ENCODE measurements at places on chromosomes 2 and 18.
A peak's percentile ranks its signal among the peaks of the same experiment; 100 is the strongest.

- no peak for DNase-seq
Observed at GRCh38 chr2:219633276-219634065, 6.0 kb downstream of the SLC4A3 start.

DNA sequence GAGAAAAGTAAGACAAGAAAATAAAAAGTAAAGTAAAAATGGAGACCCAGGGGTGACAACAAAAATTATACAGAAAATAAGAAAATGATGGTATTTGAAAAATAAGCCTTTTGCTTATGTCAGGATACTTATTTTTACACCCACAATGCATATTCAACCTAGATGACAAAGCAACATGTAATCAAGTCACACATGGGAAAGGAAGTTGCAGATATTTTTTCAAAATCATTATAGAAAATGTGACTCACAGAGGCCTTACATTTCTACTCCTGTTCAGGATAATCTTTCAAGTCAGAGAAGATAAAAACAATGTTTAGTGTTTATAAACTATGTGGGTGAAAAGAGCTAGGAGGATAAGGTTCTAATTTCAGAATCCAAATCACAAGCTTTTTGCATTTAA is 275.3 kb upstream of the UBE2E3 start:
- DNase-seq = no peak

- no peak for DNase-seq
Observed at GRCh38 chr2:55430211-55430975, 10.7 kb upstream of the CCDC88A start.

GRCh38 chr18:75728621-75729020 is 301.1 kb upstream of the SMIM21 start:
- DNase-seq = no peak

DNA sequence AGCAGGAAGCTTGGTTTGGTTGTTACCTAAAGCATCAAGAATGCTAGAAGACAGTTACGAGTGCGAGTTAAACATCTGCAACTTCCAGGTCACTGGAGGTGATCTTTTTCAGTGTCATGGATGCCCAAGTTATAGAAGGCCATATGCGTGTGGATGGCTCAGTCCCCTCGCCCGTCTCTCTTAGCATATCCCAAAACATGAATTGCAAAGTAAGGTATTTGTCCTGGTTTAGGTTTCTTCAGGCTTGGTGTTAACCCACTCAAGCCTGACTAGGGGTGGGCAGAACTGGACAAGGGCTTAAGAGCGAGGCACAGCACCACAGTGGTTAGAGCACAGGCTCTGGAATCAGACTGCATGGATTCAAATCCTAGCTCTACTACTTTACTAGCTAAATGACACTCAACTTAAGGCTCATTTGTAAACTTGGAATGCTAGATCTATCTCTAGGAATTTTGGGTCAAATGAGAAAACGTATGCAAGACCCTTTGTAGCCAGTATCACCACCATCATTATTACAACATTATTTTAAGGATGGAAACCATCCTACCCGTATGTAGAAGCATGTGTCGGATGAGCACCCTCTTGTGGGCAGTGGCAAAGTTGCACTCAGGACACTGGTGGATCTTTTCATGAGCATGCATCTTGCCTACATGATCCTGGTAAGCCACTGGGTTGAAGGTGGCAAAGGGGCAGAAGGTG is 11.2 kb downstream of the ZNF142 start:
- DNase-seq = peak; percentile 9

DNA sequence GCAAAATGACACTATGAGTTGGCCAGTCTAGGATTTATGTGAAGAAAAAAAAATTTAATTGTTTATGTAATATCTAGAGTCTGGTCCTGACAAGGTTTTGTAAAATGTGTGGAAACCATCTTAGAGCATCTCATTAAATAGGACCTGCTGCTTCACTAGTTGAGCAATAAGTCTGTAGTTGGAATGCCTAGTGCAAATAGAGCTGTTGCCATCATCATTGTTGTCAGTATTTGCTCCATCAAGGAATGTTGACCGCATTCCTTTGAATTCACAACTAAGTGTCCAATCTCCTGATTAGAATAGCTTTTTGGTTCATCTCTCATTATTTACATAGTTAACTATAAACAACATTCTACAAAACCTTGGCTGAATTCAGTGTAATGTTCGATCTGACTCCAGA is 32.2 kb upstream of the RPE start:
- no peak for DNase-seq

DNA sequence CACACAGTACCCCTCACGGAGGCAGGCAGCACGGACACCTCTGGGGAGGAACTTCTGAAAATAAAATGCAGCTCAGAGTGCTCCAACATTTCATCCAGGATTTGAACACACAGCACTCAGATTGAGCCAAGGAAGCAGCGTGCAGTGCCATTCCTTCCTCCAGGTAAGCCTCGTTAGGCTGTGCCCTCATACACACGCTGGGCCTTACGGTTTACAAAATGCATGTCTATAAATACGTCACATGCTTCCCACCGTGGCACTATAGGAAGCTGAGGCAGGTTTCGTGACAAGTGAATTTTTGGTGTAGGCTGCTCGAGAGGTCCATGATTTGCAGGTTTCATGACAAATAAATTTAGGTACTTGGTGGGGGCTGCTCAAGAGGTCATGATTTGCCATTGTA is 131.2 kb downstream of the MYT1L start:
- DNase-seq = no peak

- no peak for DNase-seq
Observed at GRCh38 chr2:7773362-7774360, 856.4 kb downstream of the RNF144A start.

- DNase-seq = no peak
Observed at GRCh38 chr18:1037776-1038175, 133.1 kb downstream of the ADCYAP1 start.

- DNase-seq = no peak
Observed at GRCh38 chr2:100242476-100242875, 79.8 kb downstream of the LONRF2 start.

DNA sequence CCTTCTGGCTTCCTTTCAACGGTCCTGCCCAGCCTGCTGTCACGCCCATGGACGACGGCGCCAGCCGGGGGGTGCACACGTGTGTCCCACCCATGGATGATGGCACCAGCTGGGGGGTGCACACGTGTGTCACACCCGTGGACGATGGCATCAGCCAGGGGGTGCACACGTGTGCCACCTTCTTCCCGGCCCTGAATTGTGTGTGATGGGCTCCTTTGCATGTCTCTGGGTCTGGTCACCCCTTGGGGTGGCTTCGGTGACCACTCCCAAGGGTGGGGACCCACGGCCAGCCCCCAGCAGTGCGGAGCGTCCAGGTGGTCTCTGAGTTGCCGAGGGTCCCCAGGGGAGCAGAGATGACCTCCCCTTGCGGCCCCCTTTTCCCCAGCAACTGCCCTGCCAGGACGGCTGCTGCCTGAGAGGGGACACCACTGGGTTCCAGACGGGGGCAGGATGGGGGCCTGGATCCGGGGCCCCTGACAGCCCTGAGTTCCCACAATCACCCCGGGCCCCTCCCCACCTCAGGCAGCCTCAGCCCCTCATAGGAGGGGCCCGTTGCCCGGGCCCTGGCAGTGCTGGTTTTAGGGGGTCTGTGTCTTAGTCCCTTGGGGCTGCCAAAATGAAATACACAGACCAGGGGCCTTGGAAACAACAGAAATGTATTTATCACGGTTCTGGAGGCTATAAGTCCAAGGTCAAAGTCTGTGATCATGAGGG is 9.4 kb downstream of the NEU4 start:
- DNase-seq = no peak
